ENCODE measurements at places on chromosomes 13 and 19.

DNA sequence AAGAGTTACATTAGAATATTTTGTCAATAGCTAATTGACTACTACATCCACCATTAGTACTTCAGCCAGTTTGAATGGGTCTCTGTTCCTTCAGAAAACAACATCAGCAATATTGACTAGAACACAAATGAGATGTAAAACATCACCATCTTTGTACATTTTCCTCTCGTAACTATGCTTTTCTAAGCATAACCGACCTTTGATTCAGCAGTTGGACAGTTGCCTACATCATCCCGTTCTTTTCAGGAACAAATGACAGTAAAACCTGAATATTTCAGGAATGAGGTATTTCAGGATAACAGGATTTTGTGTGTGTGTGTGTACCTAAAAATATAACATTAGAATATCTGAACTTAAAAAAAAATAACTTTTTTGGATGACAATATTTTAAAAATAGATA lies 60.9 kb downstream of the STARD13 start:
- no peak for DNase-seq

DNA sequence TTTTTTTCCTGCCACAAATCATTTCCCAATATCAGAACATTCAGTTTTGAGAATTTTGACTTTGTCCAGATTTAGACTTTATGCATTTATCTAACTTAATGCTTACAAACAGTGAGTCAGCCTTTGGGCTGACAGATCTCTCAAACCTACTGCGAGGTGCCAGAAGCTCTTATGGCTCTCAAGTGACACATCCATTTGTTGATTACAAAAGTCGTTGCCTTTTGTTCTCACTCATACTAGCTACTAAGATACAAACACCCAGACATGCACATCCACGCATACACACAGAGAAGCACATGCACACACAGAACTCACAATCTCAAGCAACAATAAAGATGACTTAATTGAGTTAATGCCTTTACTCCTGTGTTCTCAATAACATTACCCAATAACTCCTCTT lies 1147.5 kb downstream of the DIAPH3 start:
- DNase-seq: no peak

DNA sequence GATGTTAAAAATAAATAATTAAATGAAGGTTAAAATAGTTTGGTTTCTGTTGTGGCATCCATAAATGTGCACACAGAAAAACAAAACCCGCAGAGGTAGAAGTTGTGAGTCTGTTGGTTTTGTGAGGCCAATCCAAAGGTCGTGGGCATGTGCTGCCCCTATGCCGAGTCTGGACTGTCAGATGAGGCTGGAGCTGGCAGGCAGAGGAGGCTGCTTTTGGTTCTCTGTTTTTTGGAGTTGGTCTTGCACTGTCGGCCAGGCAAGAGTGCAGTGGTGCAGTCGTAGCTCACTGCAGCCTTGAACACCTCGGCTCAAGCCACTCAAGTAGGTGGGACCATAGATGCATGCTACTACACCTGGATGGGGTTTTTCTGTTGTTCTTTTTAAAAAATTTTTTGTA lies 43.7 kb downstream of the TSSK6 start:
- no peak for DNase-seq

DNA sequence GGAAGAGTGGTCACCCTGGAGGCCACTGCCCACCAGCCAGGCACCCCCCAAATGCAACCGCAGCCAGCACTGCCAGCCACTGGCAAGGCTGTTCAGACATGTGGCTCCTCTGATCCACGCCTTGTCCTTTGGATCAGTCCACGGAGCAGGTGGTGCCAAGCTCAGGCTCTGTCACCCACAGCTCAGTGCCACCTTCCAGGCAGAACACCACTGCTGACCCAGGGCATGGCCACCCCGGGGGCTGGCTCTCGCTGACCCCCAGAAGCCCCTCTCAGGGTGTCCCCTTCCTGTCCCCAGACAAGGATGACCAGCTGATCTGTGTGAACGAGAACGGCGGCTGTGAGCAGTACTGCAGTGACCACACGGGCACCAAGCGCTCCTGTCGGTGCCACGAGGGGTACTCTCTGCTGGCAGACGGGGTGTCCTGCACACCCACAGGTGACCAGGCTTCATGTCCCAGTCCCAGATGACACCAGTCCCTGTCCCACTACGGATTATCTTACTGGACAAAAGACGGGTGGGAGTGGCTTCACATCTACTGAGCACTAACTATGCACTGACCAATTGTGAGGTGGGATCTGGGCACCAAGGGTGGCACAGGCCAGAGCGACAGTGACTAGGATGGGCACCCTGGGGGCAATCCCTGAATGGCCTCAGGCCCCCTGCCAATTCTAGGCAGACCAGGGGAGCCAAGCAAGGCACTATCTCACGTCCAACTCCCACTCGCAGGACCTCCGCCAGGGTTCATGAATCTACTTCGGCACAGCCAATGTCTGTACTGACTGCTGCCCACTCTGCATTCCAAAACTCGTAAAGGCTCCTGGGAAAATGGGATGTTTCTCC lies 7.0 kb upstream of the F10 start:
- DNase-seq: no peak

GRCh38 chr13:34405410-34406181 lies 536.5 kb upstream of the NBEA start:
- no peak for DNase-seq

- no peak for DNase-seq
Observed at GRCh38 chr19:56764196-56764695, 76.3 kb downstream of the PEG3 start.

- DNase-seq: no peak
Observed at GRCh38 chr19:7992575-7992974, 12.9 kb downstream of the ELAVL1 start.

- DNase-seq: no peak
Observed at GRCh38 chr13:112509190-112509589, 78.8 kb downstream of the TUBGCP3 start.

DNA sequence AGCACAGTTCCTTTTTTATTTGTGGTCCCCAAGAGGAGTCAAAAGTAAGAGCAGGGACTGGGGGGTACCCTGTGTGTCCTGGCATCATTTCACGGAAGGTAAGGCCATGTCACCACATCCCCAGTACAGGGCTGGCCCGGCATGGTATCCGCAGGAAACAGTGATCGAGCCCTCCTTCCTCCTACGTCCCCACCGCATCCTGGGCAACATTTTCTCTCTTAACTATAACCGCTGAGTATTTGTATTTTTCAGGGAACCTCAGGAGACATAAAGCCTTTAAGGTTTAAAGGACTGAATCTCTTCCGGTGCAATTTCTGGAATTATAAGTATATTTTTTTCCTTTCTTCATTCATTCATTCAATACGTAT lies 13.6 kb upstream of the LATS2 start:
- DNase-seq: no peak

- DNase-seq: no peak
Observed at GRCh38 chr13:37769078-37769477, 100.5 kb downstream of the TRPC4 start.

- peak; percentile 87 for DNase-seq
Observed at GRCh38 chr13:99867535-99868257, 103.9 kb downstream of the ZIC5 start.

- DNase-seq: no peak
Observed at GRCh38 chr19:51064534-51065220, at the start of gene KLK13. Gene KLK13 (minus strand): TSS chr19:51065092. CDS start chr19:51065067, 25 bp downstream.

GRCh38 chr19:46470376-46470775 lies 987 bp downstream of the PNMA8A start:
- no peak for DNase-seq

DNA sequence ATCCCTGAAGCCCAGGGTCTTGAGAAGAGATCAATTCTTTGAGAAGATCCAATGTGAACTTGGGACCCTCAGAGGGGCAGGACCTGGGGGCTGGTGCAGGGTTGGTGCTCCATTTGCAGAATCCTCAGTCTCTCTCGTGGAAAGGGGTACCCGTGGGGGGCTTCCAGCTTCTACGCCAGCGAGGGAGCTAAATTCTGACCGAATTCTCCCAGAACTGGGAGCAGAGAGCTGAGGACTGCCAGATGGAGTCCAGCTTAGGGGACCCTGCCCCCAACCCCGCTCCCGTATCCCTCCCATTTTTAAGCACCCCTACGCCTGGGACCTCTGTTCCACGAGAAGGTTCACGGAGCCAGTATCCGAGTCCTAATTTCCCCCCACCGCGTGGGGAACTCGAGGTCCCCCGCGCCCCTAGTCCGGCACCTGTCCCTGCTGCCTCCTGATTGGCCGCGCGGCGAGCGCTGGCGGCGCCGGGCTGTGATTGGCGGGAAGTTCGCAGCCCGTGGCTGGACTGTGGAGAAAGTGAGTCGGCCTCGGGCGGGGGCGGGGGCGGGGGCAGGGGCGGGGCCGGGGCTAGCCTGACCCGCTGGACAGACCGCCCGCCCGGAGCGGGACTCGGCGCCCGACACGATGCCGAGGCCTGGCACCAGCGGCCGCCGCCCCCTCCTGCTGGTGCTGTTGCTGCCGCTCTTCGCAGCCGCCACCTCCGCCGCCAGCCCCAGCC lies 4.4 kb upstream of the LTBP4 start:
- DNase-seq: peak; percentile 24

DNA sequence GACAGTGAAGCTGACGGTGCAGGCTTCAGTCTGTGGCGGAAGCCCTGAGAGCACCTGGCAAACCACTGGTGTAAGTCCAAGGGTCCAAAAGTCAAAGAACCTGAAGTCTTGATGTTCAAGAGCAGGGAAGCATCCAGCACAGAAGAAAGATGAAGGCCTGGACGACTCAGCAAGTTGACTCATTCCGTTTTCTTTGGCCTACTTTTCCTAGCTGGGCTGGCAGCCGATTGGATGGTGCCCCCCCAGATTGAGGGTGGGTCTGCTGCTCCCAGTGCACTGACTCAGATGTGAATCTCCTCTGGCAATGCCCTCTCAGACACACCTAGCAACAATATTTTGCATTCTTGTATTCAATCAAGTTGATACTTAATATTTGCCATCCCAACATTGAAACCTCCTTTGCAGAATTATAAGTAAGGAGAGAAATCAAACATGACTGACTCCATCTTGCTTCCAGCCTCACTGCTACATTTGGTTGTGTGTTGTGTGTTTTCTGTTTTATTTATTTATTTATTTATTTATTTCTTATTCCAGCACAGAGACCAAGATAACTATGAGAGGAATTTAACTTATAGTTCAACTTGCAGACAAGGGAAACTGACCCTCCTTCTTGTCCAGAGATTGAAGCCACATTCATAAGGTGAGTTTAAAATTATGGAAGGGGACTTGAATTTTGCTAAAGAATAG lies 32.8 kb downstream of the IGFL2 start:
- no peak for DNase-seq

GRCh38 chr19:5985098-5985783 lies 7.3 kb upstream of the RANBP3 start:
- no peak for DNase-seq

DNA sequence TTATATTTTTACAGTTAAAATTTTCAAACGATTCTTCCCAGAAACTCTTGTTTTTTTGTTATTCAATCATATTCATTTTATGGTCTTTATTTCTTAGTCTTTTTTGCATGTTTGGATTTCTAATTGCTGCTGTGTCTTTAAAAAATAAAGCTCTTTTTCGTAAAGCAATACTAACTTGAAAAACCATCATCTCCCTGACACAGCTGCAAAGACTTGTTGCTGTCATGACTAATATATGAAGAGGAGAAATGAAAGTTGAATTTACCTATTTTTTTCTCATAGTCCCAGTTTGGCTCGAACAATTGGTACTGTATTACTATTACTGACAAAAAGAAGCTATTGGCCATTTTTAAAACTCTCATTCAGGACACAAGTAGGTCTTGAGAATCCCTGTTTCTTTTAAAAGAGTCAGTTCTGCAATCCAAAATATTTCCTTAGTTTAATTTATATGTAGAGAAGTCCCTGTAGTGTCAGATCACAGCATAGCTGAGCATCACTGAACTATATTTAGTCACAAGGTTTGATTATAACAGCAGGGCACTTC lies 12.1 kb upstream of the SPART start:
- no peak for DNase-seq

GRCh38 chr19:51808333-51808986 lies 13.5 kb downstream of the FPR3 start:
- no peak for DNase-seq

- DNase-seq: no peak
Observed at GRCh38 chr13:26054896-26055295, 3.1 kb upstream of the SHISA2 start.

GRCh38 chr13:106961651-106962050 lies 393.7 kb upstream of the ARGLU1 start:
- no peak for DNase-seq

- no peak for DNase-seq
Observed at GRCh38 chr19:57813919-57814504, 701 bp downstream of the ZNF552 start.

DNA sequence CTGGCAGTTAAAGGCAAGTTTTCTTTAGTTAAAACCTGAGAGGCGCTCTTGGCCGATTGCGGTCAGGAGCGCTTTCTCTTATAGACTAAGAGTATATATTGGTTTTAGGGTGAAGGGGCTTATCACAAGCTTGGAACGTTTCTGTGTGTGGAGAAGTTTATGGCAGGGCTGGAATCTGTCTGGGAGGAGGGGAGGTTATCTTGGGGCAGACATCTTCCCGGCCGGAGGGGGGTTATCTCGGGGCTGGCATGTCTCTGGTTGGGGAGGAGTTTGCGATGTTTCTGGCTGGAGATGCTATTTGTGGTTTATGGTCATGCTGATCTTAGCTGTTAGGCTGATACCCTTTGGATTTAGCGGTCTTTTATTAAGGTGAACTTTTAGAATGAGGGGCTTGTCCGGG lies 18.3 kb downstream of the KDM4B start:
- DNase-seq: no peak

GRCh38 chr13:69946511-69946910 lies 161.1 kb upstream of the ATXN8OS start:
- no peak for DNase-seq

DNA sequence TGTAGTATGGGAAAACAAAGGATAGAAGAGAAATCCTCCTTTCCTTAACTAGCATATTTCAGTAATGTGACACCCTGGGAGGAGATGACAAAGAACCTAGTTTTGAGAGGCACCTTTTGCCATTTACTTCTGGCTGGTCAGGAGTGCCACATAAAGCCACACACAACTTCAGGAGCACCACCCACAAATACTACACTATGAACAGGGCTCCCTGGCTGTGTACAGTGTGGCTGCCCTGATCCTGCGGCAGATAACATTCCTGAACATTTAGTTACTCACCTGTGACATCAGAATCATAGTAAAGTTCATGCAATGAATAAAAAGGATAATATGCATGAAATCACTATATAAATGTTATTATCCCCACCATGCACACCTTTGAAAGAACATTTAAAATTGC lies 17.4 kb upstream of the IRS2 start:
- DNase-seq: no peak

Data from G401 (cell line).